Kidney epithelial cell (primary cell): ENCODE measurements at places on chromosomes 2 and 18. TPM values are rescaled to one million over a fixed set of nuclear protein-coding genes. Genes with fewer than 3 reads are reported as not detected.

The SERPINB13 gene
- not detected in 2 replicates for total RNA-seq

The PKDCC gene
- 6.6 and 8.5 TPM in 2 replicates for total RNA-seq

- no peak for DNase-seq
Measured at GRCh38 chr2:168874368-168875054, 15.7 kb downstream of the SPC25 start.

DNA sequence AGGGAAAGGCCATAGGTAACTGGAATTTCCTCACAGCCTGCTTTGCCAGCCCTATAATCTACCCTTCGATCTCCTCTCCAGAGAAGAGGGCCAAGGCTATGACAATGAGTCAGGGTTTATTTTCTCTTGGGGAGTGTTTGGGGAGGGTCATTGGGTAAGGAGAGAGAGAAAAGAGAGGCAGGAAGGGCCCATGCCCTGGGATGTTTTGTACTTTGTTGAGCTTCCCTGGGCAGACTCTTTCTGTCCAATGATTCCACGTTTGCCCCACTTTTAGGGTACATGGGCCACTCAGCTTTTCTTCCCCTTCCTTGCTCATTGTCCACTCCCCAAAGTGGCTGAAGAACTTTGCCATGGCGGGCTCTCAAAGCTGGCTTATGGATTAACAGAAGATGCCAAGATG lies 224.2 kb downstream of the ALK start:
- no peak for DNase-seq

GRCh38 chr2:72414137-72414760 lies 266.6 kb upstream of the CYP26B1 start:
- no peak for DNase-seq

GRCh38 chr18:62131301-62131909 lies 55.5 kb downstream of the PIGN start:
- DNase-seq, result no peak

GRCh38 chr2:234839285-234839684 lies 112.5 kb upstream of the SH3BP4 start:
- no peak for DNase-seq

DNA sequence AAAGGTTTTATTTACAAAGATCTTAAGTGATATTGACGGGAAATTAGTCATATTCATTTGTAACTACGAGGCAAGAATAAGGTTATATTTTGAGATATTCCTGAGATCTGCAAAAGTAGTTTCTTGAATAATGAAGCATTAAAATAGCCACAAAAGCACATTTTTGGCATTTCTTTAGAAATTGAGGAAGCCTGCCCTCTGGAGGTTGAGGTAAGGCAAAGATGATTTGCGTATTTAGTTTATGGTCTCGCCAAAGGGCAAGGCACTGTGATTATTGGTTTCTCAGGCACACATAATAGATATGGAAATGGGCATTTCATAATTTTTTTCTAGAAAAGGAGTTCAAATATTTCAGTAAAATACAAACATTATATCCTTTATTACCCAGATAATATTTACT lies 143.7 kb upstream of the RPRM start:
- DNase-seq, result no peak

The TMEM182 gene
- total RNA-seq, result 4.7 and 5.9 TPM in 2 replicates

DNA sequence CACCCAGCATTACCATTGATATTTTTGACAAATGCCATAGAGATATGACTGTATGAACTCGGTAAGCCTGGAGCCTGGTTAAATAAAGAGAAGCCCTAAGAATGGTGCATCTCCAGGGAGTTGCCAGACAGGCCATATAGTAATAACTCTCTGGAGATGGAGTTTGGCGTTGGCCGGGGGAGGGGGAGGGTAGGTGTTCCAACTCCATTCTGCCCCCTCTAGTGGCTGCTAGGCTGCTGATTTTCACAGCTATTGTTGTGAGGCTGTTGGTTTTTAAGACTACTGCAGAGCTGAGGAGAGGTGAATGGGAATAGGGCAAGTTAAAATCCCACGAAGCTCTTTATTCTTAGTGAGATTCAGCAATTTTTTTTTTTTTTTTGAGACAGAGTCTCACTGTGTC lies 99.9 kb downstream of the GALNT14 start:
- no peak for DNase-seq

The BARD1 gene
- 6.0 and 7.7 TPM in 2 replicates for total RNA-seq

- no peak for DNase-seq
Measured at GRCh38 chr2:105936954-105937353, 192.2 kb downstream of the NCK2 start.
